ENCODE measurements at places on chromosomes 16 and 17.

DNA sequence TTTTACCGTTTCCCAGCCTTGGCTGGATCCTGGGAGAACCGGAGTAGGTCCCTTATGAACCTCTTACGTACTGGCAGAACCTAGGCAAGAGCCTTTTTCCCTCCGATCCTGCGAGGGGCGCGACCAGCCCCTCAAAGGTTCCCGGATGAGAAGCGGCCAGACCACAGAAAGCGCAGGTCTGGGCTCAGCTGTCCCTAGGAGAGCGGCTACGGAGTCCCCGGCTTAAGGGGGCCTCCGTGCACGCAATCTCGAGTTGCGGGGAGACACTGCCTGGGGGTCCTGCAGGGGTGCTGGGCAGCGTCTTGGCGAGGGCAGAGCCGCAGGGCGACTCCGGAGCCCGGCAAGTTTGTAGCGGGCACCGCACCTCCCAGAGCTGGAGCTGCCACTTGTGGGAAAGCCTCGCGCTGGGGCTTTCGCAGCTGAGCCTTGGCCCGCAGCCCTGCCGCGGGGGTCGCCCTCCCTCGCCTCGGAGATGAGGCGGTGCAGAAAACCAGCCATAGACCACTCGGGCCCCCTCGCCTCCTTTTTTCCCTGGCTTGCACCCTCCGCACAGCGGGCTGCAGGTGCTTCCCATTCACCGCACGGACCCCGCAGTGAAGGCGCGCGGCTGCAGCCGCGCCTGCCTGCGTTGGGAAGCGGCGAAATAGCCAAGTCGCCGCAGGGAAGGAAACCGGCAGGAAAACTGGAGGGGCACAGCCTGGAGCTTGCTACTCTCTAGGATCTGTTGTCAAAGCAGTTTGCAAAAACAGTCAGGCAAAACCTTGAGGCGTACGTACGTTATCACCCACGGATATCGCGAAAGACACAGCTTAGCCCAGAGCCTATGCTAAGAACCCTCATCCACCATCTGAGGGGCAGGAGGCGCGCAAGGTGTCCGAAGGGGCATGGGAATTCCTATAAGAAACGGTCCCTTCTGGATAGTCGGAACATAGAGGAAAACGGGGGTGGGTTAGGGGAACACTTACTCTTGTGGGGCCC is 834 bp downstream of the CDH8 start:
- no peak for DNase-seq

GRCh38 chr16:582614-583331 is 7.1 kb upstream of the RAB40C start:
- no peak for DNase-seq

DNA sequence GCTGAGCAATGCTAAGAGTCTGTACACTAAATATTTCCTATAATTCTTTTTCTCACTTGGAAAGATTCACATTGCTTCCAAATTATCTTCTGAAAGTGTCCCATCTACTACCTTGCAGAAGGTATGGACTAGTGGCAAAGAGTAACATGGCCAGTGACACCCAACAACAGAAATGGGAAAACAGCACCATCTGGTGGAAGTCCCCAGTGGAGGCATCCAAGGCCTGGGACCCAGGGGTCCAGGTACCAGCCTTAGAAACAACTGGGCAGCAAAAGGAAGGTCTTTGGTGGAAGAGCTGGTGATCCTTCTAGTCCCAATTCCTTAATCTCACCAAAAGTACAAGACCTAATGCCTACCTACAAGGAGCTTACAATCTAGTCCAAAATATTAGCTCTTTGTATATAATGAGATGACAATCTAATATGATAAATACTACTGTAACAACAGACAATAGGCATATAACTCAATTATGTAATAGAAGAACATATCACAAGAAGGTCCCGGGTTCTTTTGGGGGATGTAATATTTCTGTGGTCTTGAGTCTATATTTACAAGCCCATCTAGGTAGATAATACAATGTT is 55.3 kb downstream of the SKAP1 start:
- DNase-seq = peak; percentile 3

DNA sequence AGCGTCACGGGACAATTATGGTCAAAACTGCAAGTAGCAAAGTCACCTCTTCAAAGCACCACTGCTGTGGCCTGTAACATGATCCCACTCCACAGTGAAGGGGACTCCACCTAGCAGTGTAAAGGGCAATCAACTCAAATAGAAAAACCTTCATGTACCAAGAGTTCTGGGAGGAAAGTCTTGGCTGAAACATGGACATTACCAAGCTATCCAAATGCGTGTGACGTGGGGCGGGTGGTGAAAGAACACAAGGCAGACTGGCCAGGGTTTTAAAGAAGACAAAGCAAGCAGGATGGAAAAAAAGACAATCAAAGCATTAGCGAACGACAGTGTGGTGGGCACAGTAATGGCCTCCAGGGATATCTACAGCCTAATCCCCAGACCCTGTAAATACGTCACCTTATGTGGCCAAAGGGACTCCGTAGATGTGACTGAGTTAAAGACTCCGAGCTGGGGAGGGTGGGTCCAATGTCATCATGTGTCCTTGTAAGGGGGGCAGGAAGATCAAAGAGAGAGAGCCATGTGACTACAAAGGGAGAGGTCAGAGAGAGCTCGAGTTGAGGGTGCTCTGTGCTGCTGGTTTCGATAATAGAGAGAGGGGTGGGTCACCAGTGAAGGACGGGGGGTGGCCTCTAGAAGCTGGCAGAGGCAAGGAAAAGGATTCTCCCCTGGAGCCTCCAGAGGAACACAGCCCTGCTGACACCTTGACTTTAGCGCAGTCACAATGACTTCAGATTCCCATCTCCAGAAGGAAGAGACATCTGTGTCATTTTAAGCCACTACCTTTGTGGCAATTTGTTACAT is 6.0 kb downstream of the HSDL1 start:
- no peak for DNase-seq

GRCh38 chr16:17491140-17491662 is 20.4 kb upstream of the XYLT1 start:
- no peak for DNase-seq

GRCh38 chr16:70561623-70562022 is 38.0 kb downstream of the SF3B3 start:
- DNase-seq = no peak

DNA sequence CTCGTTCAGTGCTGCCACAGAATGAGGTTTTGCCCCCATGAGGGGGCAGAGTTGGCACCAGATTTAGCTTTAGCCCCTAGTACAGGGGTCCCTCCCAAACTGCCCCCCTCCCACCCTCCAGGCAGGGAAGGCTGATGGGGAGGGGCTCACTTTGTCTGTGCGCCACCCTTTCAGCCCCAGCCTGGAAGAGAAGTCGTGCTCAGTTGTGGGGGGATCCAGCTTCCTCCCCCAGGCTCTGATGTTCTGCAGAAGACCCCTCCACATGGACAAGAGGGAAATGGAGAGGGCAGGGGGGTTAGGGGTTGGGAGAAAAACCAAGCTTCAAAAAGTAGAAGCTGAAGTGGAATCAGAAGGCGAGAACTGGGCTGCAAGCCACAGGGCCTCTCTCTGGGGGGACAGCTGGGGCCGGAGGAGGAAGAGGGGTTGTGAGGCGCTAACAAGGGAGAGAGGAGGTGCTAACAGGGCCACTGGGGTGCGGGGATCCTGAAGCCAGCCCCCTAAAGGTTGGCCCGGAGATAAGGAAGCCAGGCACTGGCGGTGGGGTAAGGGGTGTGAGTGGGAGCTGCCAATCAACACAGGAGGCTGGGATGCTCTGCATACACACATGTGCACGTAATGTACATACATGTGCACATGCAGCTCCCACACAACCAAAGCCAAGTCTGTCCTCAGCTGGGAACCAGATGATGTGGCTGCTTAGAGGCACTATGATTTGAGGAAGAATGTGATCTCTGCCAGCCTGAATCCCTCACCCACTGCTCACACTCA is 7.0 kb upstream of the TMEM92 start:
- no peak for DNase-seq

DNA sequence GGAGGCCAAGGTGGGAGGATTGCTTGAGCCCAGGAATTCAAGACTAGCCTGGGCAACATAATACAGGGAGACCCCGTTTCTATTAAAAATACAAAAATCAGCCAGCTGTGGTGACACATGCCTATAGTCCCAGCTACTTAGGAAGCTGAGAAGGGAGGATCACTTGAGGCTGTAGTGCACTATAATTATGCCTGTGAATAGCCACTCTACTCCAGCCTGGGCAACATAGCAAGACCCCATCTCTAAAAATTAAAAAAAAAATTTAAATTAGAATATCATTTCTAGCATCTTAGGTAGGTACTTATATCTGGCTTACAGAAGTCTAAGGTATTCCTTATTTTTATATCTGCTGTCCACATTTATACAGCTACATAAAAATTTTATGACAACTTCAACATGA is 7.5 kb upstream of the SMG8 start:
- DNase-seq = no peak

GRCh38 chr17:80656590-80656989 is 112.0 kb downstream of the RPTOR start:
- no peak for DNase-seq

GRCh38 chr16:35525979-35526590 is 2066.7 kb downstream of the TP53TG3F start:
- DNase-seq = no peak

- DNase-seq = no peak
These were observed 263.1 kb upstream of the TNRC6C start for GRCh38 chr17:77695386-77695785.

DNA sequence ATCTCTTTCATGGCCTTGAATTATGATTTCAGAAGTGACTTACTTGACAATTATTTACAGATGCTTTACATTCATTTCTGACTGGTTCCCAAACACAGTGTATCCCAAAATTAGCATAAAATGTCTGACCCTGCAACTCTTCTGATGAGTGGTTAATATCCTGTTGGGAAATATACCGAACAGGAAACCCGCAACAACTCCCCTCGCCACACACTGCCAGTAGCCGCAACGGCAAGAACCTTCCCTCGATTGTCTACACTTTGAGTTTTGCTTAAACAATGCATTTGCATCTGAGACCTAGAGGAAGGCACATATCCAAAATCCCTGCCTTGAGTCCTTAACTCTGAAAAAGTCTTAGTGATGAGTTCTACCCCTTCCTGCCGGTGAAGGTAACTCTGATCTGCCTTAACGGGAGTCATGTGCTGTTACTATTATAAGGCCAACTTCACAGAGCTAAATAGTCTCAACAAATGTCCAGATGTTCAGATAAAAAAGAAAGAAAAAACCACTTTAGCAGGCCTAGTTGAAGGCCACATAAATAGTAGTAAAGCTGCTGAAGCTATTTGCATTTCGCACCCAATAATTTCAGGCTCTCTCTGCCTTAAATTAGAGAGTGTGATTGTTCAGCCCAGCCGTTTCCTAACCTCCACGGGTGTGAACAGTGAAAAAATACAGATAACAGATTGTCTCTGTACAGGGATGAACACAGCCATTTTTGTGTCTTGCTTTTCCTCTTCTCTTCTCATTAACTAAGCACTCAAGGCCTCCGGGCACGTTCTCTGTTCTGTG is 321.1 kb downstream of the HS3ST3B1 start:
- DNase-seq = no peak

- DNase-seq = no peak
These were observed 15.0 kb downstream of the OR1F1 start for GRCh38 chr16:3202903-3203539.

DNA sequence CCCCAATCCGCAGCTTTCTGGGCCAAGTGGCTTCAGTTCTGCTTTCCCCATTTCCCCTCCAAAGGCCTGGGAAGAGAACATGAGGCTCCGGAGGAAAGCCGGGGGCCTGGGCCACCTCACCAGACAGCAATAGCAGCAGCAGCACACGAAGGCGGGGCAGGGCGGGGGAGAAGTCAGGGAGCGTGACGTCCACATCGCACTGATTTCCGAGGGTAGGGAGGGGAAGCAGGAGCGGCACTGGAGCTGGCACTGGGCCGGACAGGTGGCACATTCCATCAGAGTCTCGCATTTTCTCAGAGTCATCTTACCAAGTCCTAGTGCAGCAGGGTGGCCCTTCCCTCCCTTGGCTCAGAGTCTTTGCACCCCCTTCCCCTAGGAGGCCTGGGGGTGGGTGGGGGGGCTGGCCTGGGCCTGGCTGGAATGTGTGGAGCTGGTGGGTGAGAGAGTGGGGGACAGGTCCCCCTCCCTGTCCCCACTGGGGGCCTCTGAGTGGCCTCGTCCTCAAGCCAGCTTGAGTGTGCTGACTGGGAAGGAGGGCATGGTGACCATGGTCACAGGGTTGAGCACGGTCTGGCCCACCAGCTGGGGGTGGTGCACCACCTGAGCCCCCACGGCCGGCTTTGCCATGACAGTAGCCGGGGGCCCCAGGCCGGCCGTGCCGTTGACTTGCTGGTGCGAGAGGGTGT is 14.3 kb downstream of the MNT start:
- DNase-seq = peak; percentile 12

DNA sequence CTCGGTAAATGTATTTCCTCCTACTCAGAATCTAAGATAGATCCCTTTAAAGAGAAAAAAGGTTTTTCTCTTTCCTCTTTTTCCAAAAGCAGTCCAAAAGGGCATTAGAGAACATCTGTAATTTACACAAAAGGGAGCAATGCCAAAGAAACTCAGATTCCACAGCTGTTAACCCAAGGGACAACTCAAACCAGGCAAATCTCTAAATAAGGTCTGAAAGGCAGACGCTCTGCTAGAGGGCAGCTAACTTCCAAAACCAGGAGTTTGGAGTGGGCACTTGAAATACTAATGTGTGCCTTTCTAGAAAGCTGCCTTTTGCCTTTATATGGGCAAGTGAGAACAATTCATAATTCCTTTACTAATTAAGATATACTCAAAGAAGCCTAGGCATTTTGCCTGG is 435.7 kb downstream of the ZFHX3 start:
- no peak for DNase-seq

- DNase-seq = peak; percentile 36
These were observed at the start of gene CACNG3 for GRCh38 chr16:24255456-24256371. TSS of gene CACNG3 (plus strand) at chr16:24256335. CDS start at chr16:24256755, 420 bp downstream.

DNA sequence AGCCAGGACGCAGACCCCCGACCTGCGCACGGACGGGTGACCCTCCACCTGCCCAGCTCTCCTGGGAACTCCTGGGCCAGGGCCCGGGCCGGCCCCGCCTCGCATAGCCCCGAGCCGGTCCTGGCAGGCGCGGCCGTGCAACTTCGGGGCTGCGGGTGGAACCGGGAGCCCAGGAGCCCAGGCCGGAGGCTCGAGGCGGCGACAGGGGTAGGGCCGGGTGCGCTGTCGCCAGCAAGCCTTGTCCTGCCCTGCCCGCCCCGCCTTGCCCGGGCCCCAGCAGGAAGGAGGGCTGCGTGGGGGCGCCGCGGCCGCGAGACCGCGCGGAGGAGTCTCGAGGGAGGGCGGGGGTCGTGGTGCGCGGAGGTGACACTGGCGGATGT is 408 bp downstream of the LMF1 start:
- no peak for DNase-seq

- DNase-seq = no peak
These were observed 37.7 kb upstream of the TOX3 start for GRCh38 chr16:52584354-52585320.

GRCh38 chr16:85296859-85297660 is 184.8 kb upstream of the CIBAR2 start:
- no peak for DNase-seq

- no peak for DNase-seq
These were observed 12.6 kb downstream of the ZBTB4 start for GRCh38 chr17:7466639-7467341.

Data from CD4-positive, alpha-beta memory T cell (primary cell).